Activated T-helper 17 cell treated with anti-CD3 and anti-CD28 coated beads, Interleukin-2, amount 50 U/mL, for 72 hours (primary cell): ENCODE measurements at places on chromosomes 3 and 15. TPM values are rescaled to one million over a fixed set of nuclear protein-coding genes. Genes with fewer than 3 reads are reported as not detected.

ATP8B4 gene
- 26.1 TPM for total RNA-seq

CACNA1D gene
- 1.5 TPM for total RNA-seq

CCR3 gene
- not detected for total RNA-seq

GPR27 gene
- total RNA-seq: 0.32 TPM

HDGFL3 gene
- total RNA-seq: 11.1 TPM

PLSCR4 gene
- total RNA-seq: not detected

ZIC1 gene
- not detected for total RNA-seq

KLF13 gene
- 101 TPM for total RNA-seq

SLC28A1 gene
- total RNA-seq: not detected

ZNF774 gene
- 0.69 TPM for total RNA-seq

CFAP91 gene
- not detected for total RNA-seq

SEMA6D gene
- total RNA-seq: not detected

RASGRP1 gene
- 118 TPM for total RNA-seq

SAMMSON gene
- not detected for total RNA-seq

B3GNT5 gene
- 7.1 TPM for total RNA-seq

TUSC7 gene
- not detected for total RNA-seq

- ATAC-seq: peak; percentile 57
- H3K27me3 ChIP-seq: peaks cover 3% of the 10 kb centered on the region
- no peak overlapping the region for H3K4me3 ChIP-seq
- H3K27ac ChIP-seq: peak overlapping the region; percentile 53
These were observed 18.9 kb upstream of the TGM5 start for GRCh38 chr15:43285609-43286037.

DNA sequence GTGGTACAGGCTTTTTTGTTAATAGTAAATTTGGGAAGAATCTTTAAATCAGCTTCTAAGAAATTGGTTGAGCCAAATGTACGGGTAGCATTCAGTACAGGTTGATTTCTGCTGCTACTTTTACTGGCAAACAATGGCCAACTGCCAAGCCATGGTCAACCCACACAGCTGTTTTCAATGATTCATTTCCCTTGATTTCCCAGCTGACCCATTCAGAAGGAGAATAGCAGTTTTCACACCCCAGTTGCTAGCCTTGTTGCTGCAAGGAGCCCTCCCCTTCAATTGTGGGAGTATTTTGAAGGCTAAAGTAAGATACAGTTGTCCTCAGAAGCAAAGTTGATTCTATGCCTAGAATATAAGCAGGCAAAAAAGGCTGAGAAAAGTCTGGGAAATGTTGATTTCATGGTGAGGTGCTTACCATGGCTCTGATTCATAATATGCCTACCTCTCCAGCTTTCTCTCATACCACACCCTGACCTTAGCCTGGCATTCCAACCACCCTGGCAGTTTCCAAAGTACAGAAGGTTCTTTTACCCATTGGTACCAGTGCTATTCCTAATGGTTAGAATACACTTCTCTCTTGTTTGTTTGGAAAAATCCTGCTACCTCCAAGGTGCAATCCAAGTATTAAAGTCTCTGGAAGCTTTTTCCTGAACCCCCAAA lies 320.3 kb upstream of the TGFBR2 start:
- H3K27me3 ChIP-seq: no peaks in the 10 kb centered on the region
- H3K36me3 ChIP-seq: no peaks in the 10 kb centered on the region

DNA sequence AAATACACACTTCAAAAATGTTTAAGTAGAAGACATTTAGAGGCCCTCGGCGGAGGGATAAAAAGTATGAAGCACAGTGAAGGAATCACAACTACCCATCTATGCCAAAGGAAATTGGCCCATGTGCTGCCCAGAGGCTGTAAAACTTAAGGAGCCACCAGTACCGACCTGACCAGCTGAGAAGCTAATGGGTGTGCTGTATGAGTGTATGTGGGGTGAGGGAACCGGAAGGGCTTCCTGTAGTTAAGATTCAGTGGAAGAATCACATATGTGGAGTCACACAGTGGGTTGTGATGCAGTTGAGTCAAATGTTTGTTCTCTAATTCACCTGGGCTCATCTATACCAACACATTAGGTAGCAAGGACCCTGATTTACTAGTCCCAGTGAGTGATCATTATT lies 516.0 kb upstream of the IL12A start:
- H3K27me3 ChIP-seq: no peaks in the 10 kb centered on the region
- no peak overlapping the region for H3K4me3 ChIP-seq
- H3K4me1 ChIP-seq: no peaks in the 10 kb centered on the region

- no peak overlapping the region for H3K4me3 ChIP-seq
- H3K27ac ChIP-seq: peak overlapping the region; percentile 15
- H3K4me1 ChIP-seq: peaks cover 8% of the 10 kb centered on the region
- peaks cover 28% of the 10 kb centered on the region for H3K36me3 ChIP-seq
These were observed 8.3 kb upstream of the SEMA7A start for GRCh38 chr15:74442063-74442462.

DNA sequence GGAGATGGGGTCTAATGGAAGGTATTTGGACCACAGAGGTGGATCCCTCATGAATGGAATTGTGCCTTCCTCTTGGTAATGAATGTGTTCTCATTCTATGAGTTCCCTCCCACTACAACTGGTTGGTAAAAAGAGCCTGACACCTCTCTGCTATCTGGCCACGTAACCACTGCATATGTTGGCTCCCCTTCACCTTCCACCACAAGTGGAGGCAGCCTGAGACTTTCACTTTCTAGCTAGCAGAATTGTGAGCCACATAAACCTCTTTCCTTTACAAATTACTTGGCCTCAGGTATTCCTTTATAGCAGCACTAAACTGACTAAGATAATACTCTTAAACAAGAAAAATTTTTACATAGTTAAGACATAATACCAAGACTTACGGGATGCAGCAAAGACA lies 155.3 kb downstream of the NR1I2 start:
- ATAC-seq: peak; percentile 96
- peaks cover 32% of the 10 kb centered on the region for H3K4me1 ChIP-seq
- peaks cover 6% of the 10 kb centered on the region for H3K36me3 ChIP-seq
- H3K27ac ChIP-seq: peak overlapping the region; percentile 59

DNA sequence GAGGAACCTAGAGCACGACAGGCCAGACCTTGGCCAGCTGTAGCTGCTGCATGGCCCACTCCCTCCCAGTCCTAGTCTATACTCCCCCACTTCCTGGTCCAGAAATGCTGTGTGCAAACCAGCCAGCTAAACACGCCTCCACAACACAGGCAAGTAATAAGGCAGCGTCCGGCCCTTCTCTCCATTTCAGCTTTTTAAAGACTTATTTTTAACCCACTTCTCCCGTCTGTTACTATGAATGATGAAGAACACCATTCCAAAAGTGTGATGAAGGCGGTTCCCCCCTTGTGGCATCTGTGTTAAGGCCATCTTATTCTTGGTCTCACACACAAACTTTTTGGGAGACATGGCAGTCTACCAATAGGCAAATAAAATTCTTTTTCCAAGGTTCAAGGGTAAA lies 164.1 kb upstream of the CHRNA7 start:
- H3K27me3 ChIP-seq: peaks cover 8% of the 10 kb centered on the region
- H3K27ac ChIP-seq: no peak overlapping the region
- peaks cover 5% of the 10 kb centered on the region for H3K36me3 ChIP-seq
- H3K4me3 ChIP-seq: no peak overlapping the region
- peaks cover 5% of the 10 kb centered on the region for H3K4me1 ChIP-seq
- no peak for ATAC-seq

DNA sequence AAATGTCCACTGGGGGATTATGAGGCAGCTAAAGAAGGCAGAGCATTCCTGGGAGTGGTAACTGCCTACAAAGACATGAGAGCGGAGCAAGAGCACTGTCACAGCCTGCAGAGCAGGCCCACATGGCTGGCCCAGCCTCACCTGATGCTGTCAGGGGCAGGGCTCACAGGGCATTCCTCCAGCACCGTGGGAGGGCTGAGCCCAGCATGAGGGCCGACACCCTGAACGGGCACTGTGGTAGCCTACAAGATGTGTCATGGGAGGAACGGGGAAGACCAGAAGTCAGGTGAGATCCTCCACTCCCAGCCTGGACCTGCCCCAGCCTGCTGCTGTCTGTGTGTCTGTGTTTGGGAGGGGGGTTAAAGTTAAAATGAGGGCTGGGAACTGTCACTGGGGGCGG lies 30.1 kb downstream of the CCDC12 start:
- H3K4me3 ChIP-seq: peak overlapping the region; percentile 78
- ATAC-seq: no peak
- H3K27me3 ChIP-seq: no peaks in the 10 kb centered on the region
- peaks cover 61% of the 10 kb centered on the region for H3K4me1 ChIP-seq
- peak overlapping the region; percentile 94 for H3K27ac ChIP-seq

- H3K27ac ChIP-seq: no peak overlapping the region
- H3K36me3 ChIP-seq: no peaks in the 10 kb centered on the region
- H3K27me3 ChIP-seq: peaks cover 3% of the 10 kb centered on the region
- no peaks in the 10 kb centered on the region for H3K4me1 ChIP-seq
- no peak overlapping the region for H3K4me3 ChIP-seq
These were observed 30.4 kb downstream of the FSIP1 start for GRCh38 chr15:39752246-39752645.

DNA sequence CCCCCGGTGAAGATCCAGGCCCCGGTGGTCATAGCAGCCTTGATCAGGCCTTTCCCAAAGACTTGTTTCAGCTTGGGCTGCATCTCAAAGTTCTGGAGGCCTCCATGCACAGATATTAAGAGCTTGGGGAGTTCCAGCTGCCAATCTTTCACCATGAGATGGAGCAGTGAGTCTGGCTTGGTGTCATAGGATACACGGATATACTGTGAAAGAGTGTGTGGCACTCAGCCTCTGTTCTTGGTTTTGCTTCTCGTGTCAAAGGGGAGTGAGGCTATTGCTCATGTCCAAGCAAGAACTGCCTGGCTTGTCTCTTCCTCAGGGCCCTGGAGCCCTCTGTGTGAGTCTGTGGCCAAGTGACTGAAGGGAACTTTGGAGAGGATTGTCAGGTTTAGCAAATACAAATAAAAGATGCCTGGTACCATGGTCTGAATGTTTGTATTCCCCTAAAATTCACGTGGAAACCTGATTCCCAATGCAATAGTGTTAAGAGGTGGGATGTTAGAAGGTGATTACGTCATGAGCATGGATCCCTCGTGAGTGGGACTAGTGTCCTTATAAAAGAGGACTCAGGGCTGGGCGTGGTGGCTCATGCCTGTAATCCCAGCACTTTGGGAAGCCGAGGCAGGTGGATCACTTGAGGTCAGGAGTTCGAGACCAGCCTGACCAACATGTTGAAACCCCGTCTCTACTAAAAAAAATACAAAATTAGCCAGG lies 33.5 kb downstream of the TRPM1 start:
- H3K4me3 ChIP-seq: no peak overlapping the region
- H3K27me3 ChIP-seq: peaks cover 6% of the 10 kb centered on the region
- no peak for ATAC-seq
- no peak overlapping the region for H3K27ac ChIP-seq

- H3K27me3 ChIP-seq: peaks cover 11% of the 10 kb centered on the region
- ATAC-seq: peak; percentile 19
- H3K4me3 ChIP-seq: no peak overlapping the region
- H3K4me1 ChIP-seq: no peaks in the 10 kb centered on the region
- no peak overlapping the region for H3K27ac ChIP-seq
These were observed 30.7 kb downstream of the ATP13A5 start for GRCh38 chr3:193347521-193348501.

- no peaks in the 10 kb centered on the region for H3K27me3 ChIP-seq
- ATAC-seq: no peak
- H3K4me3 ChIP-seq: no peak overlapping the region
These were observed 158.1 kb downstream of the APBA2 start for GRCh38 chr15:29043736-29044502.

- no peaks in the 10 kb centered on the region for H3K27me3 ChIP-seq
- no peaks in the 10 kb centered on the region for H3K36me3 ChIP-seq
- H3K4me3 ChIP-seq: no peak overlapping the region
- H3K4me1 ChIP-seq: peaks cover 4% of the 10 kb centered on the region
These were observed 46.2 kb upstream of the PPP4R2 start for GRCh38 chr3:72950372-72950771.

GRCh38 chr3:107985496-107985895 lies 105.3 kb downstream of the CD47 start:
- H3K27me3 ChIP-seq: no peaks in the 10 kb centered on the region
- H3K27ac ChIP-seq: peak overlapping the region; percentile 92
- H3K4me1 ChIP-seq: peaks cover 46% of the 10 kb centered on the region
- no peaks in the 10 kb centered on the region for H3K36me3 ChIP-seq
- H3K4me3 ChIP-seq: peak overlapping the region; percentile 75

GRCh38 chr15:65785151-65785550 lies 6.9 kb downstream of the DENND4A start:
- peaks cover 30% of the 10 kb centered on the region for H3K36me3 ChIP-seq
- no peak overlapping the region for H3K4me3 ChIP-seq
- H3K27me3 ChIP-seq: no peaks in the 10 kb centered on the region
- H3K27ac ChIP-seq: no peak overlapping the region
- ATAC-seq: no peak

DNA sequence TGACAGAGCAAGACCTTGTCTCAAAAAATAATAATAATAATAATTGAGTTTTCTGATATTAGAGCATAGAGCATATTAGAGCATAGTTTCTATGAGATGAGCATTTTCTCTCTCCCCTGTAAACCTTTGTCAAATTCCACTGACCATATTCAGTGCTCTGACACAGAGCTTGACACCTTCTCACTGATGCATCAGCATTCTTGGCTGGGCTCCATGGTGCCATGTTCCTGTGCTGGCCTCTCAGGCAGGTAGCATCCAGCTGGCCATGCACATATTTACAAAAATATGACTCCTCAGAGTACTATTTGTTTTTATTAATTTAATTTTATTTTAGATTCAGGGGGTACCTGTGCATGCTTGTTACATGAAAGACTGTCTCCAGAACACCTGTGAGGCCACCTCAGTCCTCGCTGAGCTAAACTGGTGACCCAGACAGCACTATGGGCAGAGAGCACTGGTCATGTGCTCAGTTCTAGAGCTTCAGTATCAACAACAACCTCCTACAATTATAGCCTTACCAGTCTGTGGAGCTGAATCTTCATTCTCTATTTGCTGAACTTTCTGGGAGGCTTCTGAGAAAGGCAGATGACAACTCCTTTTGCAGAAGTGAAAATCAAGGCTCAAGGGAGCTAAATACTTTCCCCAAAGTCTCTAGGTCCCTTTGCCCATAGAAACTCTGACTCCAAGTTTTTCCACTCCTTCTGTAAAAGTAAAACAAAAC lies 21.6 kb upstream of the SLC28A2 start:
- H3K36me3 ChIP-seq: no peaks in the 10 kb centered on the region
- no peak overlapping the region for H3K4me3 ChIP-seq
- ATAC-seq: no peak
- H3K27me3 ChIP-seq: peaks cover 17% of the 10 kb centered on the region

DNA sequence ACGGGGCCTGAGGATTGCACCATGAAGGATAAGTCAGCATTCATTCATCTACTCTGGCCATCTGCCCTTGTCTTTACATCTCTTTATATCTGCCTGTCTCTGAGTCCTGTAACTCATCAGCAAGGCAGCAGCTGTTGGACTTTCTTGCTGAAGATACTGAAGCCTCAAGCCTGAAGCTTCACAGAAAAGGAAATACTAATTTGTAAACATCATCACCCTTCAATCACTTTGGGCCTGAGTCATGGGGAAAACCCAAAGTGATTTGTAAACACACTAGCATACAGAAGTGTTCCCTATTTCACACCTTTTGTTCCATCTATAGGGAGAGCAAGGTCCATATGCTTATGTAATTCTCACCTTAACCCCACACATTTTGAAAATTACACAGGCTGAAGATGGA lies 928.2 kb downstream of the EPHA3 start:
- no peak overlapping the region for H3K27ac ChIP-seq
- H3K36me3 ChIP-seq: no peaks in the 10 kb centered on the region
- H3K27me3 ChIP-seq: no peaks in the 10 kb centered on the region
- no peaks in the 10 kb centered on the region for H3K4me1 ChIP-seq
- no peak overlapping the region for H3K4me3 ChIP-seq

GRCh38 chr3:58560771-58561311 lies 16.4 kb downstream of the FAM107A start:
- H3K27ac ChIP-seq: no peak overlapping the region
- H3K4me3 ChIP-seq: no peak overlapping the region
- H3K36me3 ChIP-seq: no peaks in the 10 kb centered on the region
- H3K4me1 ChIP-seq: no peaks in the 10 kb centered on the region

- no peak overlapping the region for H3K4me3 ChIP-seq
- ATAC-seq: no peak
- H3K27ac ChIP-seq: no peak overlapping the region
- H3K27me3 ChIP-seq: peaks cover 5% of the 10 kb centered on the region
These were observed 111.3 kb downstream of the FBLN2 start for GRCh38 chr3:13660042-13660874.
